ENCODE measurements at places on chromosomes 7 and 10.
A peak's percentile ranks its signal among the peaks of the same experiment; 100 is the strongest.

GRCh38 chr10:62380016-62380415 lies 5.8 kb downstream of the ZNF365 start:
- DNase-seq: no peak

GRCh38 chr7:94848992-94849576 lies 58.3 kb upstream of the PPP1R9A start:
- no peak for DNase-seq

- DNase-seq: no peak
These were observed 128.5 kb upstream of the TNS3 start for GRCh38 chr7:47710201-47710935.

- DNase-seq: no peak
These were observed 6.9 kb downstream of the BAZ1B start for GRCh38 chr7:73515178-73515577.

GRCh38 chr10:34698979-34699378 lies 116.1 kb downstream of the PARD3 start:
- DNase-seq: no peak

GRCh38 chr7:73557397-73558257 lies at the start of gene BCL7B:
BCL7B (minus strand) TSS chr7:73557690; CDS start chr7:73557578, 112 bp downstream.
- peak; percentile 86 for DNase-seq

GRCh38 chr7:116545411-116545993 lies 20.7 kb downstream of the CAV1 start:
- DNase-seq: no peak

GRCh38 chr7:1632506-1632905 lies 37.6 kb upstream of the ELFN1 start:
- no peak for DNase-seq

DNA sequence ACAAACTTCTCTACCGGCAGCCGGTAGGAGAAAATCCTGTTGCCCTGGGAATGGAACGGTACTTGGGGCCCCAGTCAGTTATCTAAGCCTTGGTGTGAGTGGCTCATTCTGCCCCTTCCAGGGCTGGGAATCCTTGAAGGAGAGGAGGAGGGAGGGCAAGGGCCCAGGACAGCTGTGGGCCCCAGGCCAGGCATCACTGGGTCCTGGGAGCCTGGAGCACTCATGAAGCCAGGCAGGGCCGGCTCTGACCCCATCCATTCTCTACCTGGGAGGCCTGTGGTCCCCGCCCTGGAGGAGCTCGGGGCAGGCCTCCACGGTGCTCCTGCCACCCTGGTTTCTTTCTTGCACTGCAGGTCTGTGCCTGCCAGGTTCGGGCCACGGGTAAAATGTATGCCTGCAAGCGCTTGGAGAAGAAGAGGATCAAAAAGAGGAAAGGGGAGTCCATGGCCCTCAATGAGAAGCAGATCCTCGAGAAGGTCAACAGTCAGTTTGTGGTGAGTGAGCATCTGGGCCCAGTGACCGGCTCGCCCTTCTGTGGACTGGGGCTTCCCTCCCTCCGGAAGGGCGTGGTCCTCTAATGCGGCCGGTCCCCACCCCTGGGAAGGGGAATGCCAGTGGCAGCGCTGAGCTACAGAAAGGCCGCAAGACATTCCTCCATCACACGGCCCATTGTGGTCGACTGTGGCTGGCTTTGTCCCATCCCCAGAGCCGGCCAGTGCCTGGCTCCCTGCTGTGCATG lies 111.3 kb downstream of the RGS10 start:
- DNase-seq: no peak

DNA sequence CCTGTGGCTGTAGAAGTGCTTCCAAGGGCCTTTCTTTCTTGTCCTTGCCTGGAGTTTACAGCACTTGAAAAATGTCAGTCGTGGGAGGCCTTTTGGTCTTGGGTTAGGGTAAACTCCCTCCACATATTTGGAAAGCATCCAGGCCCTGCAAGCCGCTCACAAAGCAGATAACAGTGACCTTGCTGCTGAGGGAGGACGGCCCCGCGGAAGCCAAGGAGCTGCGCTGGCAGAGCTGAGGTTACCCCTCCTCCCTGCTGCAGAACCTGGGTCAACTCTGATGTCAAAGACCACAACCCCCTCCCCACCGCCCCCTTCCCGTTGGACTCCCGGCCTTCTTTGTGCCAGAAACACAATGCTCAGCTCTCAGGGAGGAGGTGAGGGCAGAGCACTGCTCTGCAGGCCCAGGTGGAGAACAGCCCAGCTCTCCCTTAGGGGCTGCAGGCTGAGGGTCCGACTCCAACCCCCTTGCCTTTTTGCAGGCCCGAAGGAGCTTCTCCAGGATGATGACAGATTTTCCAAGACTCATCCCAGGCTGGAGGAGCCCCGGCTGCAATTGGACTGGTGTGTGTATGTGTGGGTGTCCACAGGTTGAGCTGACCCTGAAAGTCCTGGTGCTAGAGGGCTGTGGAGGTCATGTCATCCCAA lies 957.6 kb upstream of the ZNF722 start:
- DNase-seq: no peak

GRCh38 chr7:43496596-43496995 lies 86.3 kb upstream of the STK17A start:
- no peak for DNase-seq

- DNase-seq: no peak
These were observed 22.6 kb upstream of the DLG5 start for GRCh38 chr10:77949167-77949566.

DNA sequence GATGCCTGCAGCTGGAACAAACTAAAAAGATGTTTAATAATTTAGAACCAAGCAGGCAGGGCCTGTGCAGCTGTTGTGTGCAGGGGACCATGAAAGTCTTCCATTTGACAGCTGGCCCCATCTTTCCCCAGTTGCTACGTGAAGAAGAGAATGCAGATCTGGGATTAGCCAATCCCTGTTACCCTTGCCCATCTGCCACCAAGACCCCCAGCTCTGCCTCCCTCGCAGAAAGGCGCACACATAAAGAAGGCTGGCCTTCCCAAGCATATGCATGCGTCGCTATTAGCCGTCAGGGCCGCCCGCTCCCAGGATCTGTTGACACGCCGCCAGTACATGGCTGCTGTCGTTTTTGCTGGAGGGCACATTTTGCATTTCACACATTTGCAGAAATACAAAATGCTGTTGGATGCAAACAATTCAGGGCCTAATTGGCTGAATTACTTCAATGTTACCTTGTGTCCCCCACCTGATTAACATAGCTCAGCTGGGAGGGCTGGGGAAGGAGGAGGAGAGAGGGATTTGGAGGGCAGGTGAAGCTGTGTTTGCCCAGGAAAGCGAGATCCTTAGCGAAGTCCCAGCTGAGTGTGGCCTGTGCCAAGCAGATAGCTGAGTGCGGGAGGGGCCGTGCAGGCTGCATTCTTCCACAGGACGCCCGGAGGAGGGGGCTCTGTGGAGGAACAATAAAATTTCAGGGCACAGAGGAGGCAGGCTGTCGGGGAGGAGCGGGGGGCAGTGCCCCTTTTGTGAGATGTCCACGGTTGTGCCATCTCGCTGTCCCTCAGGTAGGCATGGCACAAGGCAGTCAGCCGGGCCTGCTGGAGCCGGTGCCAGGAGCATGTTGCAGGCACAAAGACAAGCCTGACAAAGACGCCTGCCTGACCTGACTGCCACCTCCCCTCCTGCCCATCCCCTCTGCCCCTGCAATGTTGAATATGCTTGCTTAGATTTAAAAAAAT lies 443.0 kb upstream of the MKI67 start:
- no peak for DNase-seq

Data from erythroblast (primary cell).